ENCODE measurements at places on chromosomes 7 and 10.

GRCh38 chr10:30489346-30489745 is 55.4 kb downstream of the MAP3K8 start:
- no peak for DNase-seq

- no peak for DNase-seq
Observed at GRCh38 chr7:27905951-27906350, 166.0 kb downstream of the TAX1BP1 start.

DNA sequence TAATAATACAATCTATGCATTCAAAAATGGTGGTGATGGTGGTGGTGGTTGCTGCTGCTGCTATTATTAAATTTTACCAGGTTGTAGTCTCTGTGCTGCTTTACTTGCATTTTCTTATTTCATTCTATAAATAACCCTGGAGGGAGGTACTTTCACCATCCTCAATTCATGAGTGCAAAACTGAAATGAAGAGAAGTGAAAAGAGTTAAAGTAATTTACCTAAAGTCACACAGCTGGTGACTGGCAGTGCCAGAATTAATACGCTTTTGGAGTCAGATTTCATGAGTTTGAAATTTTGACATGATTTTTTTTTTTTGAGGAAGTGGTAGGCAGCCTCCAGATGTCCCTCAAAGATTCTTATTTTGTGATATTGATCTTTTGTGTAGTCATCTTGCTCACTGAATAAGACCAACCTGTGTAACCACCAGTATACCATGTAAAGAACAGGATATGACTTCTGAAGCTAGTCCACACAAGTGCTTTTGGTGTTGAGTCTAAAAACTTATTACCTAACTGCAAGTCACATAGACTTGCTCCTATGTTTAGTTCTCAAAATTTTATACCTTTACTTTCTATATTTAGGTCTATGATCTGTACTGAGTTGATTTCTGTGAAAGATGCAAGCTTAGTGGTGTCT is 218.8 kb downstream of the ZWINT start:
- DNase-seq = no peak

DNA sequence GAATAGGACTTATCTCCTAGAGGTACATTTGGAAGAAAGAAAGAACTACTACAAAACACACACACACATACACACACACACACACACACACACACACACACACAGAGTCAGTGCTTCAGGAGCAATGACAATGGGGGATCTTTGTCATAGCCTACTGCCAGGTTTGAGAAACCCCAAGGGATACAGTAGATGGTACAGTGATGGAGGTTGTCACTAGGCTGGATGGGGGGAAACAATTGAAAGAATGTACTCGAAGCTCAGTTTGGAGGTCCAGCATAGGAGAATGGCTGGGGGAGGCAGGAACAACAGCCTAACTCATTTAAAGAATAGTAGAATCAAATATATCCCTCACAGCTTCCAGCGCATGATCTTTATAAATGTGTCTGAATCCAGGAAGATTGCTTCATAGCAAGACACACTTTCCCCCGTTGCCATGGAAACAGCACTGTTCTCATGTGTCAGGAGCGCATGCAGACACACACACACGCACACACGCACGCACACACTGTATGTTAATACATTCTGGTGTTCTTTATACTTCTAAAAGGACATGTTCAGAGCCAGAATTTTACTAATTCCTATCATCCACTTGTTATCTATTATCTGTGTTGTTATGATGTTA is 32.6 kb upstream of the ZNRF2 start:
- DNase-seq = no peak

DNA sequence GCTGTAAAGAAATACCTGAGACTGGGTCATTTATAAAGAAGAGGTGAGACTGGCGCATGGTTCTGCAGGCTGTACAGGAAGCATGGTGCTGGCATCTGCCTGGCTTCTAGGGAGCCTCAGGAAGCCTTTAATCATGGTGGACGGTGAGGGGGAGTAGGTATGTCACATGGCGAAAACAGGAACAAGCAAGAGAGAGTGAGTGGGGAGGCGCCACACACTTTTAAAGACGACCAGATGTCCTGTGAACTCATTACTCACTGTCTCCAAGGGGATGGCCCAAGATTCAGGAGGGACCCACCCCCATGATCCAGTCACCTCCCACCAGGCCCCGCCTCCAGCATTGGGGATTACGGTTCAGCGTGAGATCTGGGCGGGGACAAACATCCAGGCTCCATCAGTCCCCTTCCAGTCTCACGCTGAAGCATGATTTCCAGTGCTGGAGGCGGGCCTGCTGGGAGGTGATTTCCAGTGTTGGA is 3.2 kb downstream of the ZNF316 start:
- no peak for DNase-seq

DNA sequence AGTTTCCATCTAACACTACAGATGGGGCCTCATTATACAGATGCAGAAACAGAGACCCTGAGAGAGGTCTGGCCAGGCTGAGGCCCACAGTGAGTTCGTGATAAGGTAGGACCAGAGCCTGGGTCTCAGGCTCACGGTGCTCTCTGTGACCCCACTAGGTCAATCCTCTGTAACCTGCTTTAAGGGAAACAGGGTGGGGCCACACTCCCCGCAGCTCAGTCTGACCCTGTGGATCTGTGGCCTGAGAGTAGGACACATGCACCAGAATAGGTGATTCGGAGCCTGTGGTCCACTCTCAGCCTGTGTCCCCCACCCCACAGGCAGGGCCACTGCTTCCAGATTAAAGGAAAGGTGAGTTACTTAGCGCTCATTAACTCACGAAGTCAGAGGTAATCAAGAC is 137.8 kb upstream of the FAM20C start:
- DNase-seq = no peak
